ENCODE measurements at places on chromosomes 6 and 20.

DNA sequence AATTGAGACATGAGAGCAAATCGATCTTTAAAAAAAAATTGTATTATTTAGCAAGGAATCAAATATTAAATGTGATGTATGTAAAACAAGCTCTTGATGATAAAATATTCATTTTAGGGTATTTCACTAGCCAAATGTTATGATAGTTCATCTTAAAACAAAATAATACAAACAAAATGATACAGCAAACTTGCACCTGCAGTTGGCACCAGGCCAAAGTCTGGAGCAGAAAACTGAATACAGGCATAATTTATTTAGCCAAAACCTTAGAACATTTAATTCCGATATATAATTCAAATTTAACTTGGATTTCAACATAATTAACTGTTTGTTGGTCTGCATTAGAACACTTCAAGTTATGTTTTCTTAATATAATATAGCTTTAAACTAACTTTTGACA is 60.9 kb downstream of the EPHA7 start:
- DNase-seq, result no peak

DNA sequence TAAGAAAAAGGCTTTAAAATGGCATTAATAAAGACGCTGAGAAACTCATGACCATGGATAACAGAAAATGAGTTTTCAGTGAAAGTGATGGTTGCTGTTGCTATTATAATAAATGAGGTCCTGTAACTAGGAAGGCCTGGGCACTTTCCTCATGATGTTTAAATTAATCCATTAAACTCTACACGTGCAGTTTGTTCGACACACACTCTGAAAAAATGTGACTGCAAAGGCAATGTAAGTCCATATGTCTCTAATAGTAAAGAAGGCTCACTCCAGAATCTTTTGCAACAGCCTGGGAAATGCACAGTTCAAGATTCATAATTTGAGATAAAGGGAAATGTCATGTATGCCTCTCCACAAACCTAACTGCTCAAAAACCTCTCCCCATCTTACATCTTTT is 153.4 kb downstream of the COL12A1 start:
- no peak for DNase-seq

GRCh38 chr6:124033501-124033900 is 229.8 kb downstream of the NKAIN2 start:
- no peak for DNase-seq

DNA sequence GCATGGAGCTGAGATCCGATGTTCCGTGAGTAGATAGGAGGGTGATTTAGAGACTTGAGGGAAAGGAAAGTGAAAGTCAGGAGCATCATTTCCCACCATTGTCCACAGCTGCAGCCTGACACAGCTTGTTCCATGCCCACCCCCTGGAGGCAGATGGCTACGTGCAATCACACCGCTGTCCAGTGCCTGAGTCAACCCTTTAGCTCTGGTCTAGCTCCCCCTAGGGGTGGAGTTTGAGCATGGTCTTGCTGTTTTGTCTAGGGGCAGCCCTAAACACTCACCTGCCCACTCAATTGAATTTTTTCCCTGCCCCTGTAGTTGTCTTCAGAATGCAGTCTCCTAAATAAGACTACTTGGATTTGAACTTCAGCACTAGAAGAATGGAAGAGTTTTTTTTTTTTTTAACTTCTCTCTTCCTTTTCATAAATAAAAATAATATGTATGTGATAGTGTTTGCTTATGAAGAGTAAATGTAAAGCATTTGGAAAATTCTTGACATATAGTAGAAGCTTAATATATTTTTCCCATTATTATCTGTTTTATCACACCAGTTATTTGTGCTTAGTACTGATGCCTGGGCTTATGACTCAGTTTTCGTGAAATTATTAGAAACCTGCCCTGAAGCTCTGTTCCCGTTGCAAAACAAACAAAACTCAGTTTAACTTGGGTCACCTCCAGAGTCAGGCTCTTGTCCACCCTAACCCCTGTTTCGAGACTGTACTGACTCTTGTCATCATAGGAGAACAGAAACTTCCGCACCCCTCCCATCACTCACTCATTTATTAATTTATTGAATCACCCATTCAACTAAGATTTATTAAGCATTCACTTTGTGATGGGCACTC is 814.8 kb downstream of the MAFB start:
- peak; percentile 1 for DNase-seq

DNA sequence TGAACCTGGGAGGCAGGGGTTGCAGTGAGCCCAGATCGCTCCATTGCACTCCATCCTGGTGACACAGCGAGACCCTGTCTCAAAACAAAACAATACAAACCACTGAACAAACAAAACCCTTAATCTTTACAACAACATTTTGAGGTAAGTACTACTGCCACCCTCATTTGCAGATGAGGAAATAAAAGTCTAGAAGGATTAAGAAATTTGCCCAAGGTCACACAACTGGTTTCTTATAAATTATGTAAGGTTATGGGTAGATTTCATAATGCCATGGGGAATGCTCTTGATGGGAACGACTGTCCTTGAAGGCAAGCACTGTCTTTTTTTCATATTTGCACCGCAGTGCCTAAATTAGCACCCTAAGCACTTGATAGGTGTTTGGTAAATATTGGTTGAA is 13.8 kb upstream of the B4GALT5 start:
- peak; percentile 82 for DNase-seq

DNA sequence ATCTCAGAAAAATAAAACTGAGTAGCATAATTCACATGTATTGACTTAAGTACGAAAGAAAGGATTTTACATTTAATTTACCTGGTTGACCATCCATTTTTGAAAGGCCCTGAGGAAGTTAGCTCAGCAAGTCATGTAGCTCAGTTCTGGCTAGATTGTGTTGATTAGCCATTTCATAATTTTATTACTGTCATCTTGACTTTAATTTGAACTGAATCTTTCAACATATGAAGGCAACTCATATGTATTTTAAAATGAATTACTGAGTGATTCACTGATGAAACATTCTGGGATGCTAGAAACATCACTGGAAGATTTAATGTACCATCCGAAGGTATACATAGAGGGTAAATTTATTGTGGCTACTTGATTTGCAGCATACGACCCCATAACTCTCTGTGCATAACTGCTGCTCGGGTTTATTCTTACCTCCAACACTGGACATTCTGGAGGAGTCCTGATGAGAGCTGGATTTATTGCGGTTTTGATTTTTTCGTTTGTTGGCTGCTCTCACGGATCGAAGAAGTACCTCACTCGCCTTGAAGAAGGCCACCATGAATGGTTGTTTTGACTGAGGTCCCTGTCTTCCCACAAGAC is 101.7 kb downstream of the BMP5 start:
- no peak for DNase-seq

GRCh38 chr6:21764989-21765388 is 171.4 kb downstream of the SOX4 start:
- no peak for DNase-seq

DNA sequence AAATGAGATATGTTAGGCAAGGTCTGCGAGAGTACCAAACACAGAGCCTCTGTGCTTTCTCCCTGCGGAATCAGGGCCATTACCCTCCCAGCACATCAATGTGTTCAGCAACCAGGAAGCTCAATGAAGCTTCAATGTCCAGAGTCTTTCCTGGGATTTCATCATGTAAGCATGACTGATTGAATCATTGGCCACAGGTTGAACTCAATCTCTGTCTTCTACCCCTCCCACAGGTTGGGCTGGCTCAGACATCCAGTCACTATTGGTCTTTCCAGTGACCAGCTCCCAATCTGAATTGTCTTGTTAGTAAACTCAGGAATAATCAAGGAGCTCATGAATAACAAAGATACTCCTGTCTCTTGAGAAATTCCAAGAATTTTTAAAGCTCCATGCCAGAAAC is 2.7 kb upstream of the DTD1 start:
- DNase-seq, result no peak

DNA sequence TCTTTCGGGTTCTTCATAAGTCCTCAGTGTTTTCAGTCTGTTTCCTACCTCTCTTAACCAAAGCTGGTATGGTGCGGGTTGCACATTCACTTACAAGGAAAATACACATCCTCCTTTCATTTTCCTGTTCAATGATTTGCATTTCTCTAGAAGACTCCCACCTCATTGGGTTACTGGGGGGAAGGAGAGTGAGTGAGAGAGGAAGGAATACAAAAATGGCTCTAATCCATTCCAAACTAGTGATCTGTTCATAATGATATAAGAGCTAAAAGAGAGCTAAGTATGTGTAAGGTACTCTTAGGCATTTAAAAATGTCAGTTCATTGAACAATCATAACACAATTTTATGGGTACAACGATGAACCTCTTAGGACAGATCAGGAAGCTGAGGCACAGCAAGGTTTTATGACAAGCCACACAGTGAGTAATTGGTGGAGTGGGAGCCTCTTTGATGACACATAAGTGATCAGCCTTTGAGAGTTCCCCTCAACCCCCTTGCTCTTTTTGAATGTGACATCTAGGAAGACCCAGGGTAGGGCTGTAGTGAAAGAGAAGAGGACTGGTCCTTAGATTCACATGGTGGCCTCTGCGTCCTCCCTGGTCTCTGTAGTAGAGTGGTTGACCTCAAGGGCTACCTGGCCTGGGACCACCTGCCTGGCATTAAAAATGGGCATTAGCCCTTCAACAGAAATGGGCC is 328.4 kb upstream of the SOX4 start:
- DNase-seq, result no peak

DNA sequence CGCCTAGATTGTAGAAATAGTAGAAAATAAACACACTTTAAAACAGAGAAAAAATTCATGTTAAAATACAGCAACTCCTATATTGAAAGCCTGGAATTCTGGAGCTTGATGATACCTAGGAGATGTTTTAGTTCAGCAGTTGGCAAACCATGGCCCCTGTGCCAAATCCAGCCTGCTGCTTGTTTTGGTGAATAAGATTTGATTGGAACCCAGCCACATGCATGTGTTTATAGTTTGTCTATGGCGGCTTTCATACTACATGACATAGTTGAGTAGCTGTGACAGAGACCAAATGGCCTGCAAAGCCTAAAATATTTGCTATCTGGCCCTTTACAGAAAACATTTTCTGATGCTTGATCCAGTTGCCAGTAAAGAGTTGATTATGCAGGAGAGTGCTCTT is 57.2 kb downstream of the PAX1 start:
- no peak for DNase-seq

DNA sequence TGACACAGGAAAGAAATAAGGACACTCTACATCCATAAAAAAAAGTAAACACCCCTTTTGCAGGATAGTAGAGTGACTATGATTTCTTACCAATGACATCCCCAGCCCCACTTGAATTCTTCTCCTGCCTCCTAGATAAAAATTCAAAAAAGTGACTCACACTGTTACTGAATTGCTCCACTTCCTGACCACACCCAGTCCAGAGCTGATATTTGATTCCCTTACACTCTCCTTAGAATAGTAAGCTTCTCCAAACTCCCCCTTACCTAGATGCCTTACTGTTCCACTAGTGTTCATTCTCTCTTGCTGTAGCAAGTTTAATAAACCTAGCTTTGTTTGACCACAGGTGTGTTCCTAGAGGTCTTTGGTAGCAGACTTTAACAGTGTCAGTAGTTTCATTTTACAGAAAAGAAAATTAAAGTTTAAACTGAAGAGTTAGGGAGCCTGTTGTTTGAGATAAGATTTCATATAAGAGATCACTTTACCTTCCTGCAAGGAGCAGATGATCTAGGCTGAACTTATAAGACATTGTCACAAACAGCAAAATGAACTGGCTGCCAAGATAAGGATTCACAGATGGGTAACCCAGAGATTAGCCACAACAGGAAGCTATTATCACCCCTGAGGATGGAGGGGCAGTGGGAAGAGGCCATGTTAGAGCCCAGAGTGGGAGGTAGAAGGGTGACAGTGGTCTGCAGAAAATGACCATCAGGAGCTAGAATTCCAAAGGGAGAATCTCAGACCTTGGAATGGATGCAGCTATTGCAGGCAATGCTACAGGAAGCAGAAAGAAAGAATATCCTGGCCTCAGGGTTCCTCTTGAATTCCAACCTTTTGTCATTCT is 28.4 kb upstream of the BTN3A2 start:
- DNase-seq, result peak; percentile 73

DNA sequence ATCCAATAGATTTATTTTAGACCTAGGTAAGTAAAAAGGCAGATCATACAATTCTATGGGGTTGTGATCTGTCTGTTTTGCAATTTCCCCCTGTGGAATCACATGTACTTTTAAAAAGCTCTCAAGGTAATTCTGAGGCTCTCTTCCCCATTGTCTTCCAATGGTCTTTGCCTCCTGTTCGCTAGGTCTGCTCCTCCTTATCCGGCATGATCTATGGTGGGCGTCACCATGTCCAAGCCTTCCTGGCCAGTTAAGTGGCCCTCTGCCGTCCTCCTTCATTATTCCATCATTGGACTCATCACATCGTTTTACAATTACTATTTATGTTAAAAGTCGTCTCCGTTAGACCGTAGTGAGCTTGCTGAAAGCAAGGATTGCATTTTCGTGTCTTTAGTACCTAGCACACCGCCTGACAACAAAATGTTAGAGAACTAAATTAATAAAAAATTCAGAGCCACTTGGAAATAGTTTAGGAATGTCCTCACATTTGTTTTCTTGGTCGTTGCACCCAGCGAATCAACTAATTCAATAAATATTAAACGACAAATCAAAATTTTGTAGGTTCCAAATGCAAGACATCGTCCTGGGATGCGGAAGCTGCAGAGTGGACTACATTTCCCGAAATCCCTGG is 2.2 kb upstream of the STXBP5 start:
- DNase-seq, result peak; percentile 23

- no peak for DNase-seq
Measured at GRCh38 chr6:2945153-2945452, 26.3 kb downstream of the SERPINB6 start.

DNA sequence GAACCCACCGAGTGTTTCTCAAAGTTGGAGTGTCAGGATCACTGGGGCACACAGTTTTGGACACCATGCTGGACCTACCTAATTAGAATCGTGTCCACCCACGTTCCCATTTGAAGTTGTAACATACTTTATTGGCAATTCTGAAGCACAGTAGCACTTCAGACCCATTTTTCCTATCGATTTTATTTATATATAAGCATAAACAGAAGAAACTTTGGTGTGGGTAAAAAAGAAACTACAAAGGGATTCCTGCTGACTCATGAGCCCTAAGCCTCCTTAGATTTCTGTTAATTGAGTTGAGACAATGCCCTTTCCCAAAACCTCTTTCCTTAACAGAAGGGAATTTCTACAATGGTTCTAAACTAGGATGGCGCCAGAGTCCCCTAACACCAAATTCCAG is 398.0 kb downstream of the CDKAL1 start:
- DNase-seq, result no peak

DNA sequence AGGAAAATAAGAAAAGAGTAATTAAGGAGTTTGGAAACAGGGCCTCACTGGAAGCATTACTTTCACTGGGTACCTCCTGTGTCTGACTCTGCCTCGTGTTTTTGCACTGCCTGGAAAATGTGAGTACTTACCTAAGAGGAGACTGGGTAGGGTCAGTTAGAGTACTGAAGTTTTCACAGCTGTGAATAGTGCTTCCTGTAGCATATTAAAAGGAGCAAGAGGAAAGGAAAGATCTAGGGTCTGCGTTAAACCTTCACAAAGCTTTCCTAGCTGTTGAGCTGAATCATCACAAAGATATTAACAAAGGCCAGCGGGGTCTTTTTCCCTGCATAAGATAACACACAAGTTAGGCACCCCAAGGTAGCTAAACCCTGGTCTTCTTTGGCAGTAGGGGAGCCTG is 82.3 kb downstream of the MLIP start:
- no peak for DNase-seq
